ENCODE measurements at places on chromosomes 6 and 20.

GRCh38 chr20:37388831-37389230 lies 42.9 kb downstream of the SRC start:
- no peaks in the 10 kb centered on the region for H3K27me3 ChIP-seq
- H3K4me3 ChIP-seq = no peak overlapping the region
- H3K27ac ChIP-seq = no peak overlapping the region
- H3K36me3 ChIP-seq = peaks cover 86% of the 10 kb centered on the region

- no peak overlapping the region for H3K4me3 ChIP-seq
- DNase-seq = no peak
- peaks cover 6% of the 10 kb centered on the region for H3K4me1 ChIP-seq
Observed at GRCh38 chr6:28977341-28978132, 27.6 kb downstream of the ZNF311 start.

DNA sequence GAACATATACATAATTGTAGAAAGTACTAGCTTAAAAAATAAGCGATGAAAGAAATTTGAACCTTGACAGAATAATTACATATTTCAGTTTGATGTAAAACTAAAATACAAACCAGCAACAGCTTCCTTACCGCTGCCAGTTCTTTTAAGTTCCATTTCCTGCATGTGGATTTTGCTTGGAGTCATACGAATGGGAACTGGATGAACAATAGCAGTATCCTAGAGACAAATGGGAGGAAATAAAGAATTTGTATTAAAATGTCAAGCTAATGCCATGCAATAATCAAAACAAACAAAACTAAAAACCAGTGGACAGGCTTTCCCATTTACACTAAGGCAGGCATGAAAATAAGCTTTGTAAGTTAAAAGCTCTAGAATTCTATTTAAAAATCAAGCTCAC lies 67.1 kb downstream of the REPS1 start:
- no peaks in the 10 kb centered on the region for H3K4me1 ChIP-seq
- no peak for DNase-seq
- no peak overlapping the region for H3K27ac ChIP-seq
- peaks cover 52% of the 10 kb centered on the region for H3K36me3 ChIP-seq
- no peak overlapping the region for H3K4me3 ChIP-seq

DNA sequence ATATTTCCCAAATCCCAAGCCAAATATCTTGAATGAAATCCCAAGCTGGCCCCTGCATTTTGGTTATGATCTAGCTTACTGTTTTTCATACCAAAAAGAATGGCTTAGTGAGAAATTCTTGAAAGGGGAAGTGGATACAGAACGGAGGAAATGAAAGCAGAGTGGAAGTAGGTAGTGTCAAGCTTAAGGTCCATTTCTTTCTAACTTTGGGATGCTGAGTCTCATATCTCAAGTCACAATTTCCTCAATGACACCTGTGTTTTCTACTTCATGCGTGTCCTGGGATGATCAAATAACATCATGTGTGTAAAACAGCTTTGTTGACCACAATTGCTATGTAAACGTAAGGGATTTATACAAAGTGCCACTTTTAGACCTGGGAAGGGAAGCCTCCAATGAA lies 238.8 kb upstream of the SLC35B3 start:
- DNase-seq = no peak
- H3K4me3 ChIP-seq = no peak overlapping the region
- H3K27me3 ChIP-seq = no peaks in the 10 kb centered on the region
- no peak overlapping the region for H3K27ac ChIP-seq
- no peaks in the 10 kb centered on the region for H3K36me3 ChIP-seq
- H3K4me1 ChIP-seq = no peaks in the 10 kb centered on the region

DNA sequence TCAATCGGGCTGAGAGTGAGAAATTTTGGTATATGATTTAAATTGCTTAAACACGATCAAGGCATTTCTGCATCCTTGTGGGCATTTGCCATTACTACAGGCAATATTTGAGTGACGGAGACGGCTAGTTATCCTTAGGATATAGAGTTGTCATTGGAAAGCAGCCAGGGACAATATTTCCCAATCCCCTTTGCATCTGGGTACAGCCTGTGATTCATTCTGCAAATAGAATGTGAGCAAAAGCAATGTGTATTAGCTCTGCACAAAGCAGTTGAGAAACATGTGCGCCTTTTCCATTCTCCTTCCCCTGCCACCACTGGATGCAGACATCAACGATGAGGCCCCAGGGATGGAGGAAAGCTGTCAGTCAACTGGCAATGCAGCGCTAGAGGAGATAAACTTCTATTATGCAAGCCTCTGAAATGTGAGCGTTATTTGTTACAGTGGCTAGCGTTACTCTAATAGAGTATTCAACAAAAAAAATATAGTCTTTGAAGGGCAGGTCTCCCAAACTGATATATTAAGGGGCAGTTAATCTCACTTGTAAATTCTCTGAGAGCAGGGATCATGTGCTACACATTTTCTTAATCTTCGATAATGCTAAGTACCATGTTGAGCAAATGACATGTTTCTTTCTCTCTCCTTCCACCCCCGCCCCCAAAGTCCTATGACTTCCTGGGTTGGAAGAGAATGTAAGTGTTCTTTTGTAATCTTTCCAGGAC lies 37.1 kb upstream of the NCOA3 start:
- H3K4me3 ChIP-seq = no peak overlapping the region
- H3K27ac ChIP-seq = peak overlapping the region; percentile 87
- DNase-seq = peak; percentile 98
- H3K36me3 ChIP-seq = no peaks in the 10 kb centered on the region
- peaks cover 22% of the 10 kb centered on the region for H3K4me1 ChIP-seq

DNA sequence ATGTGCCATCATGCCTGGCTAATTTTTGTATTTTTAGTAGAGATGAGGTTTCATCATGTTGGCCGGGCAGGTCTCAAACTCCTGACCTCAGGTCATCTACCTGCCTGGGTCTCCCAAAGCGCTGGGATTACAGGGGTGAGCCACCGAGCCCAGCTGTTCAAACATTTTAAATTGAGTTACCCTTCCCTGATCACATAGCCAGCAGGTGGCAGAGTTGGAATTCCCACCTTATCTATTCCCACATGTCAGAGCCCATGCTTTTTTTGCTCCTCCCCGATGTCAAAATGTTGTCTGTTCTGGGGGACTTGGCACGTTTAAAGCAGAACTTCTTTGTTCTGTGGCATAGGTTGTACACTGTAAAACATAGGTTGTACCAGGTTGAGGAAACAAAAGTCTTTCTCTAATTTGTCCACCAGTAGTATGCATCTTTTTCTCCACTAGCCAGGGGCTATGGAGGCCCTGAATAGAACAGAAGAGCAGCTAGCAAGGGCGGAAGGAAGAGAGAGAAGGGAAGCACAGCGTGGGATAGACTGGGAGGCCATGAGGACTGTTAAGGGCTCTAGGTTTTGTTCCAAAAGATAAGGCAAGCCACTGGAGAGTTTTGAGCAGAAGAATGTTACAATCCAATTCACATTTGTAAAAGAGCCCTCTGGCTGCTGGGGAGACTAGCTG lies 7.3 kb upstream of the LBP start:
- no peaks in the 10 kb centered on the region for H3K36me3 ChIP-seq
- no peak overlapping the region for H3K4me3 ChIP-seq

GRCh38 chr20:14064921-14065320 lies 69.6 kb downstream of the MACROD2 start:
- no peaks in the 10 kb centered on the region for H3K27me3 ChIP-seq
- no peak overlapping the region for H3K27ac ChIP-seq
- no peak for DNase-seq
- H3K4me3 ChIP-seq = no peak overlapping the region
- no peaks in the 10 kb centered on the region for H3K36me3 ChIP-seq
- no peaks in the 10 kb centered on the region for H3K4me1 ChIP-seq

DNA sequence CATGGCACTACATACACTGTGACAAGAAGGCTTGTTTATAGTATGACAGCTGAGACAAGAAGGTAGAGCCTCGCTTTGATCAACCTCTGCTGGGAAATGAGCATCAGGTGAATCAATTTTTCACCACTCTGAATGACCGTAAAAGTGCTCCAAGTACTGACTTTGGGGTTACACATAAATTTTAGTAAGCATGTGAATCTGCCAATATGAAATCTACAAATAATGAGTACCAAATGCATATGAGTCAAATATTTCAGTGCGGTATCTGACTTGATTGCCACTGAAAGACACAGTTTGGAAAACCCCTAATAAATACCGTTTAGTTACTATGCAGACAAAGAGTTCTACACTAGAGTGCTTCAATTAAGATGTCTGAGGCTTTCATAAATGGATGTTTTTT lies 77.8 kb downstream of the ATG5 start:
- H3K27me3 ChIP-seq = no peaks in the 10 kb centered on the region
- no peak for DNase-seq
- peaks cover 6% of the 10 kb centered on the region for H3K4me1 ChIP-seq
- peaks cover 17% of the 10 kb centered on the region for H3K36me3 ChIP-seq

GRCh38 chr6:8182902-8183665 lies 80.7 kb upstream of the EEF1E1 start:
- H3K4me3 ChIP-seq = no peak overlapping the region
- no peak for DNase-seq
- no peaks in the 10 kb centered on the region for H3K36me3 ChIP-seq
- H3K4me1 ChIP-seq = peaks cover 11% of the 10 kb centered on the region
- no peak overlapping the region for H3K27ac ChIP-seq

- DNase-seq = peak; percentile 77
- peak overlapping the region; percentile 94 for H3K27ac ChIP-seq
- peak overlapping the region; percentile 65 for H3K4me3 ChIP-seq
- peaks cover 12% of the 10 kb centered on the region for H3K4me1 ChIP-seq
- peaks cover 47% of the 10 kb centered on the region for H3K36me3 ChIP-seq
Observed at GRCh38 chr20:45969712-45970634, 2.0 kb downstream of the ZNF335 start.

GRCh38 chr6:86516087-86516486 lies 421.2 kb upstream of the HTR1E start:
- no peak overlapping the region for H3K27ac ChIP-seq
- no peak overlapping the region for H3K4me3 ChIP-seq
- no peaks in the 10 kb centered on the region for H3K27me3 ChIP-seq
- DNase-seq = no peak

GRCh38 chr6:13390658-13391057 lies 62.3 kb upstream of the TBC1D7 start:
- no peak overlapping the region for H3K4me3 ChIP-seq
- no peaks in the 10 kb centered on the region for H3K27me3 ChIP-seq
- no peak overlapping the region for H3K27ac ChIP-seq
- H3K36me3 ChIP-seq = no peaks in the 10 kb centered on the region

- no peak overlapping the region for H3K4me3 ChIP-seq
- peaks cover 27% of the 10 kb centered on the region for H3K4me1 ChIP-seq
Observed at GRCh38 chr6:158718461-158719046, 68.7 kb downstream of the SYTL3 start.

DNA sequence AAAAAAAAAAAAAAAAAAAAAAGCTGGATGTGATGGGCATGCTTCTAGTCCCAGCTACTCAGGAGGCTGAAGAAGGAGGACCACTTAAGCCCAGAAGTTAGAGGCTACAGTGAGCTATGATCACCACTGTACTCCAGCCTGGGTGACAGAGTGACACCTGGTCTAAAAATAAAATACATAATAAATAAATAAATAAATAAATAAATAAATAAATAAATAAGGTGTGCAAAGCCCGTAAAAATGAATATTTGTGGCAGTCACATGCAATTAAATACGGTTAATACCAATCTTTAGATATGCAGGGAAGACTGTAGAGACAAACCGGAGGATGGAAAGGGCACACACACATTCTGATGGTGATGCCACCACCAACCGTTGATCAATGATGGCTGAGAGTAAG lies 26.2 kb downstream of the IL22RA2 start:
- DNase-seq = no peak
- H3K27ac ChIP-seq = no peak overlapping the region
- H3K4me1 ChIP-seq = peaks cover 4% of the 10 kb centered on the region
- H3K4me3 ChIP-seq = no peak overlapping the region

GRCh38 chr6:141833001-141833655 lies 299.6 kb upstream of the GJE1 start:
- no peak overlapping the region for H3K4me3 ChIP-seq
- H3K36me3 ChIP-seq = no peaks in the 10 kb centered on the region
- no peak for DNase-seq
- no peak overlapping the region for H3K27ac ChIP-seq
- H3K4me1 ChIP-seq = no peaks in the 10 kb centered on the region

DNA sequence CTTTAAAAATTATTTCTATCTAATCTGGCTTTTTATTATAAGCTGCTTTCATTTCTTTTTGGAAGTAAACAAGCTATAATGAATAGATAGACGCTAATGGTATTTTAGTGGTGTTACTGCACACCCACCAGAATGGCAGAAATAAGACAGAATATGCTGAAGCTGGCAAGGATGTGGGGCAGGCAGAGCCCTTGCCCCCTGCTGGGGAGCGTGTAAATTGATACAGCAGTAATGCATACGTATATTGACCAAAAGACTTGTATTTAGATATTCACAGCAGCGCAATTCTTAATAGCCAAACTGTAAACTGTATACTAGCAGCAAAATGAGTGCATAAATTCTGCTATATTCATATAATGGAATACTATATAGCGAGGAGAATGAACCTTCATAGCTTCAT lies 35.3 kb downstream of the TMEM181 start:
- H3K4me3 ChIP-seq = no peak overlapping the region
- no peak for DNase-seq
- H3K4me1 ChIP-seq = no peaks in the 10 kb centered on the region
- peaks cover 73% of the 10 kb centered on the region for H3K36me3 ChIP-seq

GRCh38 chr6:55494411-55494810 lies 84.6 kb downstream of the HMGCLL1 start:
- no peak for DNase-seq
- peaks cover 19% of the 10 kb centered on the region for H3K4me1 ChIP-seq
- no peaks in the 10 kb centered on the region for H3K27me3 ChIP-seq
- H3K36me3 ChIP-seq = no peaks in the 10 kb centered on the region
- no peak overlapping the region for H3K27ac ChIP-seq
- H3K4me3 ChIP-seq = no peak overlapping the region

DNA sequence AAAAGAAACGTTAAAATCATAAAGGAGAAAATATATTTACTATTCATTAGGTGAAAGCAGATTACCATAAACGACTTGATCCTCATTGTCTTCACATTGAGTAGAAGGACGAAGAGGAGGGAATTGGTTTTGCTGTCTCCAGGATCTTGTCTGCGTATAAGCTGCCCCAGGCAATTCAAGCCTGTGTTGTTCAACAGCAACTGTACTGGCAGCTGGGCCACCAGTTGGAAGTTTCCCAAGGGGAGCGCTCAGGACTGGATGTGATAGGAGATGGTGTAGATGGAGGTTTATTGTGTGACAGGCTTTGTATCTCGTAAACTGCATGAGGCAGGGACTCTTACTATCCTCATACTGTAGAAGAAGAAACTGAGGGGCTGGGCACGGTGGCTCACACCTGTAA lies 3.9 kb upstream of the FANCE start:
- no peaks in the 10 kb centered on the region for H3K36me3 ChIP-seq
- no peak overlapping the region for H3K4me3 ChIP-seq
- DNase-seq = no peak
- H3K4me1 ChIP-seq = no peaks in the 10 kb centered on the region
- H3K27ac ChIP-seq = no peak overlapping the region

- H3K4me1 ChIP-seq = peaks cover 13% of the 10 kb centered on the region
- no peak overlapping the region for H3K4me3 ChIP-seq
- no peaks in the 10 kb centered on the region for H3K36me3 ChIP-seq
- no peak overlapping the region for H3K27ac ChIP-seq
Observed at GRCh38 chr6:168603234-168603633, 162.2 kb downstream of the SMOC2 start.

Data from RWPE2 (cell line).